ENCODE measurements at places on chromosomes 11 and 22. TPM values are rescaled to one million over a fixed set of nuclear protein-coding genes. Genes with fewer than 3 reads are reported as not detected.

Gene OR5B21
- total RNA-seq = not detected

DNA sequence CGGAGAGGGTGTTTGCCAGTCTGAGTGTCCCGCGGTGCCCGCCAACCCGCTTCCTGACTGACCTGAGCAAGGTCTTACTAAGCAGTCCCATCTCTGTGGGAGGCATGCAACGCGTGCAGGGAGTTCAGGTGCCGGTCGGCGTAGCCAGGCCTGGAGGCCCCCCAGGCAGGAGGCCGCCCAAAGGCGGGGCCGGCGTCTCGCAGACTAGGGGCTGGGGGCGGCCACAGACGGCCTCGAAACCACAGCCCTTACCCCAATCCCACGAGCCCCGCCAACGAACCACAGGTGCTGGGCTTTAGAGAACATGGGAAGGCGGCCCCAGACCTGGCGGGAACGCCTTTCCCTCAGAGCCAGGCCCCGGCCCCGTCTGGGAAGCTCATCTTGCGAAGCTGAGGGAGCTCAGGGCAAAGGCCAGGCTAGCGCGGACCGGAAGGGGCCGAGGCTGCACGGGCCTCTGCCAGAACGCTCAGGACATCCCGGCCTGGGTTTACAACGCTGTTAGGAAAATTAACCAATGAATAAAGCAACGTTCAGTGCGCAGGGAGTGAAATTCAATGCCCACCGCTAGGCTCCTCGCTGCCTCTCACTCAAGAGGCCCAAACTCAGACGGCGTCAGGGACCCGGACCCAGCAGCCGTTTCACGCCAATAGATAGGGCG, 2.1 kb upstream of the MTFP1 start:
- peak; percentile 93 for DNase-seq

Gene RASD2
- 0.54 TPM for total RNA-seq

DNA sequence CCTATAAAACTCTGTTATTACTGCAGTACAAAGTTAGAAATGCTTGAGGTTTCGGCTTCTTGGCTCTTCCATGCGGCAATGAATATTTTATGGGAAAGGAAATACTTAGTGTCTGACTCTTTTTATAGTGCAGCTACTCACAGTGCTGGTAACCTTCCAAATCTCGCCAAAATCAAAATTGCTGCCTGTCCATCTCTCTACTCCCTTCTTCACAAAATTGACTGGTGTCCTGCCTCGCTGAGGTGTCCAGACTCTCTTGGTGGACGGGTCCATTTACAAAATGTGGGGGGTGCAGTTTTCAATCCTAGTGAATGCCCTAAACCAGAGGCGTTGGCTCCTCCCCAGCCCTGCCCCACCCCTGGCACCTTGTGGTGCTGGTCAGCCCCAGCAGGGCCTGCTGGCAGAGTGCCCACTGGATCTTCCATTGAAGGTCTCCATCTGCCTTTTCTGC, 73.5 kb downstream of the ZBTB16 start:
- DNase-seq = peak; percentile 30

Gene ARHGAP8
- 4.6 TPM for total RNA-seq

- peak; percentile 6 for DNase-seq
Observed at GRCh38 chr11:107957109-107957588, 28.9 kb downstream of the RAB39A start.

- DNase-seq = no peak
Observed at GRCh38 chr11:16834384-16834783, 95.9 kb downstream of the C11orf58 start.

DNA sequence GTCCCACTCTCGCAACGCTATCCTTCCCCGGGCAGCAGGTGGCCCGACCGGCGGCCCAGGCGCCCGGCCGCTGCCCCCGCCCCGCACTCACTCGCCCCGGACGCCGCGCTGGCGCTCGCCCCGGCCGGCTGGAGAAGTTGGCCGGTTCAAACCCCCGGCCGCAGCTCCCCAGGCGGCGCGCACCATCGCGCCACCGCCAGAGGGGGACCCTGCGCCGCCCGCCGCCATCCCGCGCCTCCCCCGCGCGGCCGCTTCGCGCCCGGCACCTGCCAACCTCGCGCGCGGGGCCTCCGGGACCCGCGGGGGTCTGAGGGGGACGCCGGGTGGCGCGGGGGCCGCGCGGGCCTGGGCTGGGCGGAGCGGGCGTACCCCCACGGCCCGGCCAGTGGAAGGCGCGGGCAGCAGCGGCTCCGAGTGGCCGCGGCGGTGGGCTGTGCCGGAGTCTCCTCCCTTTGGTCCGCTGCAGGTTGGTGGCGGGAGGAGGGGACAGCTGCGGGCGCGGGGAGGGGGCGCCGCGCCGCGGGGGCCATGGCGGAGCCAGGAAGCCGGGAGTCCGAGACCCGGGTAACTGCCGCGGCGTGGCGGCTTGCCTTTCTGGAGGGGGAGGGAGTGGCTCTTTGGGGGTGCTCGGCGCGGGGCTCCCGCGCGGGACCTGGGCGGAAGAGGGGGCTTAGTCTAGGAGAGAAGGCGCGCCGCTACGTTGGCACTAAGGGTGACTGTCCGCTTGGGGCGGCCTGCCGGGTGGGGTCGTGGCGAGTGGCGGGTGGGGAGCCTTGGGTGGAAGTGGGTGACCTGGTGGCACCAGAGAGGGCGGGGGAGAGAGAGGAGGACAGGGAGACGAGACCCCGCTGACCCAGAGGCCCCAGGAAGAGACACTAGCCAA, at the start of the genes MPST and TST:
MPST (plus strand) TSS at position 434 of the 883 bp plus-strand sequence; CDS start at position 529, 95 bp downstream.
TST (minus strand) TSS at position 139 of the 883 bp plus-strand sequence. CDS start 715 bp downstream, outside the sequence.
- peak; percentile 75 for DNase-seq

DNA sequence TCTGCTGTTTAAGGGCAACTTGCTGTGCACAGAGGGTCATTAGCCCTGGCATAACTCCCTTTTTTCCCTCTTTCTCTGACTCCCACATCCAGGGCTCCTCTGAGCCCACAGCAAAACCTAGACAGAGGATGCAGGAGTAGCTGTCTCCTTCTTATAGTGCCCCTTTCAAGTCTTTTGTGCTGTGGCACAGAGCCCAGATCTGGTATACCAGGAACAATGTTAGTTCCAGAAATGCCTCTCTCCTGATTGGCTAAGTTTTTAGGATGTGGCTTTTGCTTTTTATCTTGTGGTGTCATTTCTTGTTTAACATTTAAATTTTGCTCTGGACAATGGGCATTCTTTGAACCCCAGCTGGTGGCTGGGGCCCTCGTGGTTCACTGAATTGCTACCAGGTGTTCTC, 25.6 kb upstream of the RRM1 start:
- DNase-seq = no peak

GRCh38 chr11:11843211-11843621, 1.4 kb downstream of the USP47 start:
- DNase-seq = peak; percentile 27

DNA sequence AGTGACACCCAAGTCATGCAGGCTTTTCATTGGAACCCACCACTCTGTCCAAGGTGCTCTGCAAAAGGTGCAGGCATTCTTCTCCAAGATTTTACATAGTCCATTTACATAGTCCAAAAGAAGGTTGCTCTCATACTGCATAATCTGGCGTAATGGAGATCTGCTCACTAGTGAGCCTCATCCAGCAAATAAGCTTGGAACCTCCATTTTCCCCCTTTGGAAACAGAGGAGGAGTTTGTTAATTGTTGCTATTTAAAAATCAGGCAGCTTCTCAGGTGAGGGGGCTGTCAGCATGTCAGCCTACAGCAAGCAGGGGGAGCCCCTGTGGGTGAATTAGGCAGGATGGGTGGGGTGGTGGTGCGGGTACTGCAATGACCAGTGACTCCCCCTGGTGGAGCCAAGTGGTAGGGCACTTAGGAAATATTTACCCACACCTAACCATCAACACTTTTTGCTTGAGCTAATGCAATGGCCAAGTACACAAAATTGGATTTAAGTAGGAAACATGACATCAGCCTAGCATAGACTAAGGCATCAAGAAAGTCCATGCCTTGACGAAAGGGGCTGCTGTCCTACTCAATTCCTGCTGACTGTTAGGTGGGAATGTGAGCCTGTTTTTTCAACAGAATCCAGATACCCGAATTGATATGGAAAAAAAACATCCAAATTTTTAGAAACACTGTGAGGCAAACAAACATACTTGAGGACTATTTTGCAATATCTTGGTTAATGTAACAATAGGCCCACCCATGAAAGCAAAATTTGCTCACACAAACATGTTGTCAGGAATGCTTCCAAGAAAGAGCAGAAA, 64.5 kb downstream of the AMBRA1 start:
- peak; percentile 50 for DNase-seq
